Fibroblast of skin of right quadriceps (primary cell): ENCODE measurements at places on chromosomes 7 and 10.

DNA sequence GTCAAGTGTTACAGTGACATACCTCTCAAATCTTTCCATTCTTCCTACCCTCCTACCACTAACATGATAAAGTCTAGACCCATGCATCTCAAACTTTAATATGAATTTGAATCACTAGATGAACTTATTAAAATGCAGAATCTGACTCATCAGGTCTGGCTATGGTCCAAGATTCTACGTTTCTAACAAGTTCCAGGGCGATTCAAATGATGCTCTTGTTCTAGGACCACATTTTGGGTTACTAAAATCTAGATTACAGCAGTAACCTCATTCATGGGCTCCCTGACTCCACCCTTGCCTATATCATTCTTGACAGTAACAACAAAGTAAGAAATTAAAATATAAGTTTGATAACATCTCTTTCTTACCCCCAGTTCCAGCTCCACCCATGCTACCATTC lies 124.8 kb upstream of the LSM8 start:
- peak; percentile 0 for DNase-seq

- no peak for DNase-seq
Measured at GRCh38 chr10:19946791-19947190, 130.6 kb downstream of the PLXDC2 start.

- DNase-seq, result no peak
Measured at GRCh38 chr7:12398186-12398585, 5.5 kb downstream of the VWDE start.

- peak; percentile 28 for DNase-seq
Measured at GRCh38 chr10:70381471-70382421, 679 bp downstream of the LRRC20 start.

- no peak for DNase-seq
Measured at GRCh38 chr10:67662415-67662814, 33.6 kb downstream of the CTNNA3 start.

- DNase-seq, result no peak
Measured at GRCh38 chr10:112218036-112218390, 34.4 kb upstream of the GPAM start.

DNA sequence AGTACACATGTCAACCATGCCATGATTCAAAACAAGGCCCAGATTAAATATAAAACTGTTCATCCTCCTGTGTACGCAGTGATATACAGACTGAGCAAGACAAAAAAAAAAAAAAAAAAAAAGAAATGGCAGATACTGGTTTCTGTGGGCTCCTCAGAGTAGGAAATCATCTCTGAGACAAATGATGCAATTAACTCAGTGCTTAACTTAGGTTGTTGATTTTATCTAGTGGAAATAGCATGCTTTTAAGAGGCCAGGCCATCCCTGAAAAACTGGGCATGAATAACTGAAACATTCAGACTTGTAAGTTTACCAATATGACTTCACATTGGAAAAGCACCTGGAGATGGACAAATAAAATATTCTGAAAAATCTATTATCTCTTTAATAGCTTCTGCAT lies 69.0 kb downstream of the DKK1 start:
- DNase-seq, result no peak

GRCh38 chr7:93375603-93376002 lies 143.4 kb downstream of the VPS50 start:
- no peak for DNase-seq

DNA sequence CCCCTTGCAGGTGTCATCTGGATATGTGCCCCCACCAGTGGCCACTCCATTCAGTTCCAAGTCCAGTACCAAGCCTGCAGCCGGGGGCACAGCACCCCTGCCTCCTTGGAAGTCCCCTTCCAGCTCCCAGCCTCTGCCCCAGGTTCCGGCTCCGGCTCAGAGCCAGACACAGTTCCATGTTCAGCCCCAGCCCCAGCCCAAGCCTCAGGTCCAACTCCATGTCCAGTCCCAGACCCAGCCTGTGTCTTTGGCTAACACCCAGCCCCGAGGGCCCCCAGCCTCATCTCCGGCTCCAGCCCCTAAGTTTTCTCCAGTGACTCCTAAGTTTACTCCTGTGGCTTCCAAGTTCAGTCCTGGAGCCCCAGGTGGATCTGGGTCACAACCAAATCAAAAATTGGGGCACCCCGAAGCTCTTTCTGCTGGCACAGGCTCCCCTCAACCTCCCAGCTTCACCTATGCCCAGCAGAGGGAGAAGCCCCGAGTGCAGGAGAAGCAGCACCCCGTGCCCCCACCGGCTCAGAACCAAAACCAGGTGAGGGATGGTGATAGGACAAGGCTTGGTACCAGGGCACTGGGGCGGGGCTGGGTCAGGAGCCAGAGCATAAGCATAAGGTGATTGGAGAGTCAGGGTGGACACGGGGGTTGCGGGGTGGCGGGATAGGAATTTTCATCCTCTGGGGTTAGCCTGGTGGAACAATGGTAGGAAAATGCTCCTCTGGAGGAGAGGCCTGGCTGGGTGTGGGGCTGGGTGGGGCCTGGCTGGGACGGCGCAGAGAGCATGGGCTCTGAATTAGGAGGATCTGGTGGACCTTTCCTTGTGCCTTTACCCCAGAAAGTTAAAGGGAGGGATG lies 1.9 kb downstream of the ZYX start:
- no peak for DNase-seq

DNA sequence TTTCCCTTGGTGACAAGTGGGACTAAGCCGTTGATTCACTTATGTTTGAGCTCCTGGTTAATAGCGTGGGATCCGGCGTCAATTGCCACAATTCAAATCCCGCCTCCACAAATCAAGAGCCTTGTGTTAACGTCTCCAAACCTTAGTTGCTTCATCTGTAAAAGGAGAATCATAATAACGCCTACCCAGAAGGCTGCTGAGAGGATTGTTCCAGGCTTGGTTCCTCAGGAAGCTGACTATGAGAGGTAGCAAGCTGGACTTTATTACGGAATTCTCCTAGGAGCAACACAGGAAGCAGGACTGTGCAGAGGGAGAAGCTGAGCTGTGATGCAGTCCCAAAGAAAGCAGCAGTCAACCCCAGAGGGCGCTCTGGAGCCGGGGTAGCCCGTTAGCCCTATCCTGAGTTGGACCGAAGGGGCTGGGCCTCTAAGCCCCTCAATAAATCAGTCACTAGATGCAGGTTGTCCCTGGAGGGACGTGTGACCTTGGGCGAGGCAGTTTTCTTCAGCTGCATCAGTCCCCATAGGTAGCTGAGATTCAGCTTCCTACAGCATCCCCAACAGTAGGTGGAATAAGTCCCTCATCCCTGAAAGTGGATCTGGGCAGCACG lies 6.9 kb upstream of the BAG3 start:
- DNase-seq, result no peak

DNA sequence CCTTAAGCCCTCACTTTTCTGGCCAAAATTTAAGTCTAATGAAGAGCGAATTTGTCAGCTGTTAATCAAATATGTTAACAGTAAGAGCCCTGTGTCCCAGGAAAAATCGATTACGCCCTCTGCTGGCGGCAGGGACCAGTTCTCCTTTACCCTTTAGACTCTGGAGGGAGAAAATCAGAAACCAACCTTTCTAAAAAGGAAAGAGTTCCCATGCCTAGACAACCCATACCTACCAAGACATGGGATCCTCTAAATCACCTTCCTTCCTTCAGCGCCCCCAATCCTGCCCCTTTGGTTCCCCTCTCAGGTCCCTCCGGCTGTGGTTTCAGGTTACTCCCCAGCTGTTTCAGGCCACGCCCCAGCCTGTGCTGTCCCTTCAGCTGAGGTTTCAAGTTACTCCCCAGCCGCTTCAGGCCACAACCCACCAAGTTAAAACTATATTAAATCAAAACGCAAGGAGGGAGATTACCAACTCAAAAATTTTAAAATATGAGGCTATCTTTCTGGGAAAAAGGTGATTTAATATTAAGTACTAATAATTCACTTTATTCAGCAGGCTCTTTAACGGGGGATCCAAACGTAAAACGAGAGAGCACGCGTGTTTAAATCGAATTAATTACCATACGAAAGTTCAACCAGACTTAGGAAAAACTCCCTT lies 1.4 kb upstream of the AKR1B15 start:
- peak; percentile 56 for DNase-seq

- DNase-seq, result peak; percentile 61
Measured at GRCh38 chr10:68296843-68297663, 34.8 kb upstream of the HNRNPH3 start.

GRCh38 chr10:29804025-29804852 lies 169.5 kb upstream of the SVIL start:
- DNase-seq, result peak; percentile 94

DNA sequence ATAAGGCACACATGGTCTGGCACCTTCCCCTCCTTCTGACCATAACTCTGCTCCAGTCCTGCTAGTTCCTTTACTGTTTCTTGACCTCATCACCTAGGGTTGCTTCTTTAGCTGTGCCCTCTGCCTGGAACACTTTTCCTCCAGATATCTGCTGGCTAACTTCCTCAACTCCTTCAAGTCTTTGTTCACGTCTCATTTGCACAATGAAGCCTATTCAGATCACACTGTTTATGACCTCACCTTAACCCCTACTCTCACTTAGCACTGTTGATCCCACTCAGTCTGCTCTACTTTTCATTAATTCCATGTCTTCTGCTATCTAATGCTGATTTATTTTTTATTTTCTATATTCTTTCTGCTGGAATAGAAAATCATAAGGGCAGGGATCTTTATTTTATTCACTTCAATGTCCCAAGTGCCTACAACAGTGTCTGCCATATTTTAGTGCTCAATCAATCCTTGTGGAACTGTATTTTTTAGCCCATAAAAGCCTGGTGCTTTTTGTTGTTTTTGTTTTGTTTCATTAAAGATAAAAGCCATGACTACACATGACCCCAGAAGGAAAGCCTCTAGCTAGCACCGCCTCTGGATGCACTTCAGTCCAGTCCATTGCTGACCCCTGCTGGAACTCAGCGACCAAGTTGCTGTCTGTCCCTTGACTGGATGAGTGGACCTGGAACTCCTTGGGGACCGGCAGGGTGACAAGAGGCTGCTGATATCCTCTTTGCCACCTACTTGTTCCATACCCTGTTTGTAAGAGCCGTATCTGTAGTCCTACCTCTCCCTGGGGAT lies 12.3 kb downstream of the KLF14 start:
- peak; percentile 48 for DNase-seq

- DNase-seq, result no peak
Measured at GRCh38 chr7:134900166-134900982, 85.9 kb upstream of the AGBL3 start.

- no peak for DNase-seq
Measured at GRCh38 chr7:30353532-30353931, 69.1 kb downstream of the ZNRF2 start.

GRCh38 chr7:22418251-22419046 lies 61.5 kb upstream of the RAPGEF5 start:
- DNase-seq, result no peak

GRCh38 chr7:726084-726853 lies at the start of gene DNAAF5:
Gene DNAAF5 (plus strand): TSS chr7:726699. CDS start chr7:726721, 22 bp downstream.
- peak; percentile 85 for DNase-seq

DNA sequence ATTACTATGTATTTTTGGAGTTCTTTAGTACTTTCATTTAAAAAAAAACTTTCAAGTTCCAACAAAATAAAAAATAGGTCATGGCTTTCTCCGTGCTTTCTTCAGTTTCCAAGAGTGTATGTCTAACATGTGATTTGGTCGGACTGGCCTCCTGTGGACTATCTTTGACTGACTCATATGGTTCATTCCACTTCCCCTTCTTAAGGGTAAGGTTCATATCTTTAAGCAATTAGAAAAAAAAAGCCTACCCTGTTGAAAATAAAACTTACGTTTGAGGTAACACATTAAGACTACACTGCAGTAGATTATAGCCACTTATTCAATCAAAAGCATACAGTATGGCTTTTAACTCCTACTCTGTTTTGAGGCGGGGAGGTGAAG lies 112.8 kb upstream of the AHR start:
- peak; percentile 74 for DNase-seq

GRCh38 chr10:94299417-94299816 lies 63.3 kb downstream of the NOC3L start:
- peak; percentile 59 for DNase-seq

DNA sequence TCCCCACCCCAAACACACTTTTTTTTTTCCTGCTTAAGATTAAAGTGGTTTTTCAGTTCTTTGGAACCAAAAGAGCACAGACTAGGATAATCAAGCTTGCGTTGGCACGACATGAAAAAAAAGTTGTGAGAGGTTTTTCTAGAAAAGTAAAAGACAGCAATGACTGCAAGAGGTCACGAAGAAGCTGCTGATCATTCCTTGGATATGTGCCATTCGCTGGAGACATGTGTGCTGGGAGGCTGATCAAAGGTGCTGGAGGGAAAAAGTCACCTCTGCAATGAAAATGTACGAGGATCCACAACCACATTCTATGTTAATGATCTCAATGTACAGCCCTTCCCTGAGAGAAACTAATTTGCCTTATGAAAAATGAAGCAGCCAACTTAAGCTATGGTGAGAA lies 5.4 kb downstream of the AKR1B1 start:
- DNase-seq, result no peak

DNA sequence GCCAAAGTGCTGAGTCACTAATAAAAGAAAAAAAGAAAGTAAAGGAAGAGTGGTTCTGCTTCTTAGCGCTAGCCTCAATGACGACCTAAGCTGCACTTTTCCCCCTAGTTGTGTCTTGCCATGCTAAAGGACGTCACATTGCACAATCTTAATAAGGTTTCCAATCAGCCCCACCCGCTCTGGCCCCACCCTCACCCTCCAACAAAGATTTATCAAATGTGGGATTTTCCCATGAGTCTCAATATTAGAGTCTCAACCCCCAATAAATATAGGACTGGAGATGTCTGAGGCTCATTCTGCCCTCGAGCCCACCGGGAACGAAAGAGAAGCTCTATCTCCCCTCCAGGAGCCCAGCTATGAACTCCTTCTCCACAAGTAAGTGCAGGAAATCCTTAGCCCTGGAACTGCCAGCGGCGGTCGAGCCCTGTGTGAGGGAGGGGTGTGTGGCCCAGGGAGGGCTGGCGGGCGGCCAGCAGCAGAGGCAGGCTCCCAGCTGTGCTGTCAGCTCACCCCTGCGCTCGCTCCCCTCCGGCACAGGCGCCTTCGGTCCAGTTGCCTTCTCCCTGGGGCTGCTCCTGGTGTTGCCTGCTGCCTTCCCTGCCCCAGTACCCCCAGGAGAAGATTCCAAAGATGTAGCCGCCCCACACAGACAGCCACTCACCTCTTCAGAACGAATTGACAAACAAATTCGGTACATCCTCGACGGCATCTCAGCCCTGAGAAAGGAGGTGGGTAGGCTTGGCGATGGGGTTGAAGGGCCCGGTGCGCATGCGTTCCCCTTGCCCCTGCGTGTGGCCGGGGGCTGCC lies at the start of gene IL6:
Gene IL6, plus strand, starts transcription at position 294 of the 807 bp plus-strand sequence. Its CDS starts 63 bp downstream, at position 357.
- DNase-seq, result peak; percentile 92

- DNase-seq, result no peak
Measured at GRCh38 chr10:3237530-3237929, 64.9 kb upstream of the PITRM1 start.

- no peak for DNase-seq
Measured at GRCh38 chr7:157379493-157379892, 42.7 kb downstream of the DNAJB6 start.

GRCh38 chr10:100723770-100724530 lies 21.4 kb upstream of the PAX2 start:
- DNase-seq, result no peak

- no peak for DNase-seq
Measured at GRCh38 chr10:128030498-128031072, 95.6 kb downstream of the MKI67 start.

DNA sequence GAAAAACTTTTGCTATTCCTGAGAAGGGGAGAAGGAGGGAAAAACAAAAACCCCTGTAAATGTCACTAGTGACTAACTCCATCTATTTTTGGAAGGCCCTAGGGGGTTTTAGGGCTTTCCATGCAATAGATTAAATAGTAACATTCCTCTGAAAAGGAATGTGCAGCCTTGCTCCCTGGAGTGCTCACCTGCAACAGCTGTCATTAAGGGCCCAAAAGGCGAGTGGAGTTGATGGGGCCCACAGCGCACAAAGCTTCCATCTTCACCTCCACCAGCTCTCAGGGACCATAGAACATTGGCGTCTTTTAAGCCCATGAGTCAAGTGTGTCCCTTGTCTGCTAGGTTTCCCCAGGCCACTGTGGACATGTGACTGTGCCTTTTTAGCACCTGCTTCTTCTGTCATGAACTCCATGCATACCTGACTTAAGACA lies 58.0 kb upstream of the IL6 start:
- no peak for DNase-seq
